ENCODE measurements at places on chromosomes 3 and 15. TPM values are rescaled to one million over a fixed set of nuclear protein-coding genes. Genes with fewer than 3 reads are reported as not detected.

Gene PLCH1
- not detected for total RNA-seq

Gene ATP13A5
- not detected for total RNA-seq

Gene ATP13A4
- total RNA-seq: 0.78 TPM

Gene CDCP1
- 3.4 TPM for total RNA-seq

Gene SAMMSON
- 3.4 TPM for total RNA-seq

Gene OR5K2
- total RNA-seq: not detected

Gene DZIP1L
- 110 TPM for total RNA-seq

Gene GNAT1
- total RNA-seq: not detected

Gene MYO5C
- 3.0 TPM for total RNA-seq

Gene PTX3
- 175 TPM for total RNA-seq

Gene CCR3
- total RNA-seq: not detected

Gene CAMK2N2
- not detected for total RNA-seq

Gene BTBD1
- total RNA-seq: 62.3 TPM

Gene CLDN18
- not detected for total RNA-seq

Gene GABRA5
- total RNA-seq: not detected

Gene APOD
- 135 TPM for total RNA-seq

Gene MORC1
- not detected for total RNA-seq

Gene SRGAP3
- 2.6 TPM for total RNA-seq

Gene SELENOT
- 137 TPM for total RNA-seq

Gene SI
- total RNA-seq: not detected

Gene PYGO1
- 14.0 TPM for total RNA-seq

Gene CCDC50
- total RNA-seq: 169 TPM
